Bronchus fibroblast of lung (primary cell): ENCODE measurements at places on chromosomes 13 and 19. TPM values are rescaled to one million over a fixed set of nuclear protein-coding genes. Genes with fewer than 3 reads are reported as not detected.

Gene FGF21
- total RNA-seq, result not detected in 2 replicates

Gene KLF2
- total RNA-seq, result 0.74 and 2.7 TPM in 2 replicates

Gene FOSB
- 2.5 and 3.0 TPM in 2 replicates for total RNA-seq

Gene POLD1
- total RNA-seq, result 65.6 and 72.8 TPM in 2 replicates

Gene RNASEH2A
- total RNA-seq, result 57.0 and 62.4 TPM in 2 replicates
